ENCODE measurements at places on chromosomes 7 and 10.

GRCh38 chr7:117793521-117793920, 79.7 kb downstream of the CTTNBP2 start:
- H3K36me3 ChIP-seq = no peaks in the 10 kb centered on the region
- DNase-seq = no peak
- H3K4me1 ChIP-seq = no peaks in the 10 kb centered on the region

DNA sequence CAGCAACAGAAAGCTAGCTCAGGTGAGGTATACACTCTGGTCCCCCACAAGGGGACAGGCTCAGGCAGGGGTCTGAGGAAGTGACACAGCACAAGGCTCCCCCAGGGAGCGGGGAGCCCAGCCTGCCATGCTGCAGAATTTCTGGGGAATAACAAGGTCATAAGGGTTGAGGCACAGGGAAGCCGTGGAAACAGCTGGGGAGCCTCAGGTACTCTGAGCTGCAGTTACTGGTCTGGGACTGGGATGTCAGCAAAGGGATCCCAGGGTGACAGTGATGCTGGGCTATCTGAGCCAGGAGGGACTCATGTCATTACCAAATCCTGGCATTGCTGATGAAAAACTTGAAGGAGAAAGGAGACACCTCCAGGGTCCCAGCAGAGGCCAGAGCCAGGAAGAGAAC, 64.4 kb upstream of the NANOS1 start:
- no peak overlapping the region for H3K4me3 ChIP-seq
- no peaks in the 10 kb centered on the region for H3K27me3 ChIP-seq
- H3K27ac ChIP-seq = no peak overlapping the region

GRCh38 chr7:34087892-34088891, 182.9 kb downstream of the BMPER start:
- no peaks in the 10 kb centered on the region for H3K36me3 ChIP-seq
- no peaks in the 10 kb centered on the region for H3K27me3 ChIP-seq
- H3K27ac ChIP-seq = no peak overlapping the region
- H3K4me1 ChIP-seq = no peaks in the 10 kb centered on the region
- DNase-seq = peak; percentile 39
- H3K4me3 ChIP-seq = no peak overlapping the region

DNA sequence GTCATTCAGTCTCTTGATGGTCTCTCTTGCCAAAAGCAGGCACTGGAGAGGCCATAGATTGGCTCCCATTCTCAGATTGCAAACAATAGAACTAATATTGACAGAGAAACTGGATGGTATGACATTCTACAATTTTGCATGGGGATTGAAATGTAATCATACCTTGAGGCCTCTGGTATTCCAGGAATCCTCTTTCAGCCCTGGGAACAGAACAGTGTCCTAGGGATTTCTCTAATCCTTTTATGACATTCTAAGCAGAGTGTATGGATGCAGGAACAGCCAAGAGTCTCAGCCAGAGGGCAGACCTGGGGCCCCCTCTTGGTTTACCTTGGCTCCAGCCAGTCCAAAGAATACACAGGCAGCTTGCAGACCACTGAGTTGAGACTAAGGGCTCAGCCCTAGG, 206.4 kb downstream of the KCNMA1 start:
- no peaks in the 10 kb centered on the region for H3K36me3 ChIP-seq
- peak; percentile 94 for DNase-seq
- H3K4me3 ChIP-seq = no peak overlapping the region
- H3K4me1 ChIP-seq = peaks cover 62% of the 10 kb centered on the region
- H3K27ac ChIP-seq = peak overlapping the region; percentile 92

DNA sequence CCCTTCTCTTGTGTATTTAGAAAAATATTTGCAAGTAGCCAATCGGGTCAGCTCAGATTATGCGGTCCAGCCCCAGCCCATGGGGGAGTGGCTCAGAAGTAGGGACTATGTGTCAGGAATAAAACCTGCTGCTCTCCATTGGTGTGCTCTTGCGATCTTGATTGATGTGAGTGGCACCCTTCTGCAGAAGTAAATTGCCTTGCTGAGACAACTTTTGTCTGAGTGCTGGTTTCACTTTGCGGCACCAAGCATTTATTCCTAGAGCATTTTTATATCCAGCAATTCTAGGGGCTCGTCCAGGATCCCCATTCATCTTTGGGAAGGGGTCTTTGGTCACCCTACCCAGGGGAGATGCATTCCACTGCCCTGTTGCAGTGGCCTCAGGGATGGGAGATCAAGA, 26.1 kb upstream of the FAM221A start:
- H3K27ac ChIP-seq = no peak overlapping the region
- no peaks in the 10 kb centered on the region for H3K36me3 ChIP-seq
- H3K4me3 ChIP-seq = no peak overlapping the region
- H3K27me3 ChIP-seq = no peaks in the 10 kb centered on the region

- H3K36me3 ChIP-seq = no peaks in the 10 kb centered on the region
- DNase-seq = no peak
Observed at GRCh38 chr7:21077602-21078001, 290.9 kb upstream of the SP8 start.

GRCh38 chr7:107712896-107713295, 31.0 kb upstream of the CBLL1 start:
- no peak overlapping the region for H3K27ac ChIP-seq
- no peak for DNase-seq
- H3K27me3 ChIP-seq = no peaks in the 10 kb centered on the region
- H3K4me3 ChIP-seq = no peak overlapping the region
- H3K36me3 ChIP-seq = no peaks in the 10 kb centered on the region
- H3K4me1 ChIP-seq = no peaks in the 10 kb centered on the region

DNA sequence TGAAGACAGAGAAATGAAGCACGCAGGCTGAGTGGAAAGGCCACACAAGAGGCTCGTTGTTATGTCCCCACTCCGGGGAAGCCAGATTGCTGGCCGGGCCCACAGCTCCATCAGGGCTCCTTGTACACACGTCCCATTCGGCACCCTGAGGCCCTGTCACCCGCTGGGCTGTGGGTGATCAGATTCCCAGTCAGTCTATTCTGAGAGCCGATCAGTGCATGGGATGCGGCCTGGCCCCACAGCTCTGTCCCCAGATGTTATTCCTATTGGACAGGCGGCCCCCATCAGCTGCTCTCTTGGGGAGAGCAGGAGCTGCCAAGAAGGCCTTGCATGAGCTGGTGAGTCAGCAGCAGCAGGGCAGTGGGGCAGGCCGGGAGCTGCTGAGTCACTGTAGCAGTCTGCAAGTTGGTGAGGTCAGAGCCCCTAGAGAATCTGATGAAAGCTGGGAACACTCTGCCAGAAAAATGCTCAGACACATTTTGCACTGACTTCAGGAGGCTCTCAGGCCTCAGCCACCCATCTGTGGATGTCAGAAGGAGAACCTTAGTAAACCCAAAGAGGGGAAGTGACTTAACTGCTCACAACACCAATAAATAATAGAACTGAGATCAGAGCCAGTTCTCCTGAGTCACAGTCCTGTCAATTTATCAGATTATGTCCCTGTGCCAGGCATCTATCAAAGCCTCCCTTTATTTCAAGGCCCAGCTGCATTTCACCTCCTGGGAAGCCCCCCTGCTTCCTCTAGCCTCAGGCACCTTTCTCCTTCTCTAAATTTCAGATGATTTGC, 9.4 kb upstream of the PSAP start:
- no peaks in the 10 kb centered on the region for H3K27me3 ChIP-seq
- peak; percentile 87 for DNase-seq
- no peaks in the 10 kb centered on the region for H3K36me3 ChIP-seq
- no peak overlapping the region for H3K4me3 ChIP-seq
- peaks cover 11% of the 10 kb centered on the region for H3K4me1 ChIP-seq

- no peaks in the 10 kb centered on the region for H3K27me3 ChIP-seq
- no peak overlapping the region for H3K27ac ChIP-seq
- no peak for DNase-seq
- H3K4me3 ChIP-seq = no peak overlapping the region
- H3K36me3 ChIP-seq = no peaks in the 10 kb centered on the region
- no peaks in the 10 kb centered on the region for H3K4me1 ChIP-seq
Observed at GRCh38 chr7:54166419-54166818, 375.8 kb upstream of the VSTM2A start.

DNA sequence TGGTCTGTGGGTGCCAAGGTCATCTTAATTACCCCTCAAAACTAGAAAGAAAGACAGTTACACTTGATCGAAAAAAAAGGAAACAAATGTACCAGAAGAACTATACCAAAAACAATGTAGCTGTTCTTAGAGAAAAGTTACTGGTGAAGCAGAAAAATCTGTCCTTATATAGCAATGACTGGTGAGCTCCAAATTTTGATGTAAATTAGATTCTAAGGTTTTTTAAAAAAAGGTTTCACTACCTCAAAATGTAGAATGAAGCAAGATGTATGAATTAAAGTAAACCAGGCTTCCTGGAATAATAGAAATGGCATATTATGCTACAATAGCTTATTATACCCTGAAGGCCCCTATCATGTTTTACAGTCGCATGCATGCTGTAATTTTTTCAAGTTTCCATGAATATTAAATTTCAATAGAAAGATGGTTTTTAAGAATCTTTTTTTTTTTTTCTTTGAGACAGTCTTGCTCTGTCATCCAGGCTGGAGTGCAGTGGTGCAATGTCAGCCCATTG, 28.4 kb upstream of the FKBP9 start:
- no peak for DNase-seq
- no peaks in the 10 kb centered on the region for H3K27me3 ChIP-seq
- no peaks in the 10 kb centered on the region for H3K4me1 ChIP-seq

DNA sequence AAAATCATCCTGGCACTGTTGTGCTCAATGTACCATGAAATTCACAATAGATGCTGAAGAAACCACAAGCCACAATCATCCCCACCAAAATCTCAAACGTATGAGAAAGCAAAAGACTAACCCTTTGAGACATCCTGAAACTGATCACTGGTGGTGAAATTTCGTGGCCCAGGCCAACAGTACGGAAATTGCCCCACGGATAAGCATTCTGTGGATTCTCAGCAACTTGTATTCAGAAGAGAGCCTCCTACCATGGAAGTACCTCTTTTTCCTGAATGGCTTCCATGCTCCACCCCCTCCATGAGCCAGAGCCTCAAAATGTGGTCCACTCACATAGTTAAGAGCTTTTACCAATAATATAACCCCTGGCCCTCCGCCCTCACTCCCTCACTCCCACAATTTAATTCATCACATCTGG, 163.9 kb upstream of the AUTS2 start:
- no peak overlapping the region for H3K27ac ChIP-seq
- H3K36me3 ChIP-seq = no peaks in the 10 kb centered on the region
- H3K27me3 ChIP-seq = no peaks in the 10 kb centered on the region
- no peak for DNase-seq

- peaks cover 15% of the 10 kb centered on the region for H3K4me1 ChIP-seq
- no peak for DNase-seq
- no peaks in the 10 kb centered on the region for H3K36me3 ChIP-seq
- H3K27me3 ChIP-seq = no peaks in the 10 kb centered on the region
- no peak overlapping the region for H3K4me3 ChIP-seq
- H3K27ac ChIP-seq = no peak overlapping the region
Observed at GRCh38 chr10:60430017-60430416, 40.3 kb upstream of the ANK3 start.

DNA sequence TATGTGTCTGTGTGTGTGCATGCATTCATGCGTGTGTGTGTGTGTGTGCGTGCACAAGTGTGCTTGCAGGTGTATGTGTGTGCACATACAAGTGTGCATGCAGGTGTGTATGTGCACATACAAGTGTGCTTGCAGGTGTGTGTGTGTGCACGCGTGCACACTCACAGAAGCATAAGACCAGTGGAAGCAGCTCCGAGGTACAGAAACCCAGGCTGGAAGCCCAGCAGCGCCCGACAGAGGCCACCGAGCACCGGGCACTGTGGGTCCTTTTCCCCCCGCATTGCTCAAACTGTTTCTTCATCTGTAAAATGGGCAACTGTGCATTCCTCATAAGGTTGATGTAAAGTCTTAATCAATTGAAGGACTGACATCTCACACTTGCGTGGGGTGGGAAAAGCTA, 243.3 kb upstream of the TCERG1L start:
- H3K27me3 ChIP-seq = no peaks in the 10 kb centered on the region
- H3K4me1 ChIP-seq = no peaks in the 10 kb centered on the region
- H3K4me3 ChIP-seq = no peak overlapping the region
- no peak for DNase-seq
- no peak overlapping the region for H3K27ac ChIP-seq

GRCh38 chr7:46035166-46035565, 114.1 kb upstream of the IGFBP3 start:
- H3K36me3 ChIP-seq = no peaks in the 10 kb centered on the region
- H3K27me3 ChIP-seq = no peaks in the 10 kb centered on the region
- DNase-seq = no peak
- no peak overlapping the region for H3K4me3 ChIP-seq
- H3K4me1 ChIP-seq = no peaks in the 10 kb centered on the region

- H3K36me3 ChIP-seq = no peaks in the 10 kb centered on the region
- H3K4me1 ChIP-seq = 0 out of 2 replicates have a peak, but pooled peaks cover 7% of the 10 kb centered on the region
- no peak for DNase-seq
- H3K27ac ChIP-seq = no peak overlapping the region
- H3K27me3 ChIP-seq = no peaks in the 10 kb centered on the region
Observed at GRCh38 chr10:71272056-71272771, 46.8 kb upstream of the SLC29A3 start.

DNA sequence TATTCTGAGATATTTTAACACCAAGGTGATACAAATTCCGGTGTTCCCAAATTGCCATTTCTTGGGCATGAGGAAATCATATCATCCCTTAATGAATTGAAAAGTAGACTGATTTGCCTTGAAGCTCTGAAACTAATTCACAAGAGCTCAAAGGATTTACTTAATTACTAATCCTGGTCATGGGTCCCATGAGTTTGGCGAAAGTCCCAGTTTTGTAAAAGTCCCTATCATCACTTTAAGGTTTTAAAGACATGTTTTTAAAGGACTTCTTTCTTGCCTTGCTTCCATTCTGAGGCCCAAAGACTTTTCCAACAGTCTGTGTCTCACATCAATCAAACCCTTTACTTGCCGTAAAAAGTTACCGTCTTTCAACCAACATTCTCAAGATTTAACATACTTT, 377.9 kb downstream of the DNAJB9 start:
- H3K4me1 ChIP-seq = no peaks in the 10 kb centered on the region
- no peak for DNase-seq
- no peaks in the 10 kb centered on the region for H3K36me3 ChIP-seq

GRCh38 chr7:149422162-149422913, 38.5 kb downstream of the ZNF777 start:
- peak; percentile 88 for DNase-seq
- H3K4me1 ChIP-seq = peaks cover 16% of the 10 kb centered on the region
- H3K36me3 ChIP-seq = no peaks in the 10 kb centered on the region
- H3K27ac ChIP-seq = peak overlapping the region; percentile 93
- H3K27me3 ChIP-seq = no peaks in the 10 kb centered on the region

GRCh38 chr7:4837803-4838625, 23.8 kb downstream of the PAPOLB start:
- no peak overlapping the region for H3K4me3 ChIP-seq
- DNase-seq = no peak
- no peaks in the 10 kb centered on the region for H3K36me3 ChIP-seq
- H3K27ac ChIP-seq = no peak overlapping the region
- no peaks in the 10 kb centered on the region for H3K27me3 ChIP-seq

- no peaks in the 10 kb centered on the region for H3K36me3 ChIP-seq
- no peaks in the 10 kb centered on the region for H3K27me3 ChIP-seq
- DNase-seq = no peak
- H3K27ac ChIP-seq = no peak overlapping the region
- no peaks in the 10 kb centered on the region for H3K4me1 ChIP-seq
Observed at GRCh38 chr7:140358412-140359051, 39.8 kb downstream of the SLC37A3 start.

- H3K4me3 ChIP-seq = peak overlapping the region; percentile 35
- peaks cover 57% of the 10 kb centered on the region for H3K4me1 ChIP-seq
- peak overlapping the region; percentile 77 for H3K27ac ChIP-seq
- no peak for DNase-seq
Observed at GRCh38 chr7:131652934-131653333, 96.5 kb upstream of the PODXL start.

GRCh38 chr7:134761266-134761665, 18.2 kb upstream of the CALD1 start:
- no peak overlapping the region for H3K4me3 ChIP-seq
- H3K27me3 ChIP-seq = no peaks in the 10 kb centered on the region
- H3K27ac ChIP-seq = peak overlapping the region; percentile 27
- H3K4me1 ChIP-seq = peaks cover 34% of the 10 kb centered on the region
- H3K36me3 ChIP-seq = no peaks in the 10 kb centered on the region
